Left renal pelvis (tissue), 4 donors: ENCODE measurements at places on chromosomes 5 and 9. TPM values are rescaled to one million over a fixed set of nuclear protein-coding genes. Genes with fewer than 3 reads are reported as not detected.

The SPATA31A5 gene
- polyA plus RNA-seq: not detected

The C5orf52 gene
- polyA plus RNA-seq: not detected

The PCDHB7 gene
- polyA plus RNA-seq: 7.9 TPM

The PCAT7 gene
- 0.40 TPM for polyA plus RNA-seq

The SH3GL2 gene
- polyA plus RNA-seq: 4.5 TPM

The NINJ1 gene
- polyA plus RNA-seq: 37.3 TPM

The SLC46A2 gene
- polyA plus RNA-seq: 0.10 TPM

The FEM1C gene
- polyA plus RNA-seq: 20.7 TPM

The BARHL1 gene
- polyA plus RNA-seq: not detected

The PPIP5K2 gene
- polyA plus RNA-seq: 86.5 TPM

The SPATA31A3 gene
- not detected for polyA plus RNA-seq

The SLC45A2 gene
- polyA plus RNA-seq: 0.14 TPM

The PCDHGA2 gene
- polyA plus RNA-seq: 5.0 TPM

The RBM18 gene
- polyA plus RNA-seq: 31.6 TPM

The SYNPO gene
- 26.7 TPM for polyA plus RNA-seq

The SLC6A19 gene
- polyA plus RNA-seq: 24.4 TPM

The ADAMTSL2 gene
- 3.1 TPM for polyA plus RNA-seq
